Stimulated activated naive B cell treated with anti-CD40 and anti-IgM and Interleukin-4, amounts not matched to agents 10 μg/mL and 1 μg/mL and 100 μg/mL, for 72 hours (primary cell): ENCODE measurements at places on chromosomes 13 and 19.

- DNase-seq, result no peak
Measured at GRCh38 chr13:50409220-50409619, 394.0 kb downstream of the KCNRG start.

DNA sequence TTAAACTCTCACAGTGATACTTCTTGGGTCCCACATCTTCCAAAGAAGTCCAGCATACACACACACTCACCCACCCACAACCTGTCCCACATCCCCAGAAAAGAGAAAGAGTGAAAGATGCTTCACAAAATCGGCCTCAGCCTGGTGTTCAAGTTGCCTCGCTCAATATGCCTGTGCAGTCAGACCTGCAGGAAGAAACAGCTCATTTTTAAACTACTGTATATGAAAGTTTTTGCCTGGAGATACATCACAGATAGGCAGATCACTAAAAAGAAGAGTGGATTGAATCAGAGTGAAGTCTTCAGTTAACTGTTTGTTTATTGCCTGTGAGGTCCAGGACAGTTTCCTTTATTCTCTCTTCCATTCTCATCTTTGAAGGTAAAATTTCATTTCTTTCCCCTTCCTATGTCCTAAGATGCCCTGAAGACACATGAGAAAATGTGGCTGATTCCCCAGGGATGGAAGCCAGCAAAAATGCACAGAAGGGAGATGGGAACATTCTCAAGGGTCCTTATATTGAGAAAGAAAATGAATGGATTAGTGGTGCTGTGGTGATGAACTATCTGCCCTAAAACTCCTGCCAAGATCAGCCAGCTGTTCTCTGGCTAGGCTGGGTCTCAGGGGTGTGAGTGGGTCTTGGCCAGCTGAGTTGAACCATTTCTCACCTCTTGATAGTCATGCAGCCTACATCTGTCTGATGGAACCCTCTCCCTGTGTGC lies 259.0 kb downstream of the ITGBL1 start:
- no peak for DNase-seq

DNA sequence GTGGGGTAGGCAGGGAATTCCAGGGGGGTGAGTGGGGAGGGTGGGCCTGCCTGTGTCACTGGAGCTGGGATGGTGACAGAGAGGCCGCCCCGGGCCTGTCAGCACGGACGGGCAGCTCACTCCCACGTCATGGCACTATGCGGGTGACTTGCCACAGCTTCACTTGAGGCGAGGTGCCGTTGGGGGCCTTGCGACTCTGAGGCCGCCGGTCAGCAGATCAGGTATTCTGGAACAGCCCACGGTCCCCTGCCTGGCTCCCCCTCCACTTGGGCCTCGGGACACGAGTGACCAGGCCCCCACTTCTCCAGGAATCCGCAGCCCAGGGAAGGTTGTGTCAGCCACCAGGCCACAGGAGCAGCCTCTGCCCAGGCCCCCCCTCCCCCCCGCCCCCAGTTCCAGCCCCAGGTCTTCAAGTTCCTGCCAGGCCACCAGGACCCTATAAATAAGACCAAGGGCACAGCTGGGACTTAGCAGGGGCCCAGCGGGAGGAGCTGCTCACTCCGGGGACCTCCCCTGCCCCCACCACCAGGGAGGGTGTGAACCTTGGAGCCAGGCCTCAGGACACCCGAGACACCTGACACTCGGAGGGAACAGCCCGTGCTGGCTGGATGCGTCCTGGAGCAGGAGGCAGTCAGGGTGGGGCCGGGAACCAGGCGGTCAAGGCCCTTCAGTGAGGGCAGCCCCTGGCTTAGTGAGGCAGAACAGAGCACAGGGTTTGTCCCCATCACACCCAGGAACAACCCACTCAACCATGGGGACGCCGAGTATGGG lies 2.7 kb upstream of the MIDN start:
- no peak for DNase-seq

- DNase-seq, result no peak
Measured at GRCh38 chr13:58806401-58806800, 1174.9 kb downstream of the PCDH17 start.

DNA sequence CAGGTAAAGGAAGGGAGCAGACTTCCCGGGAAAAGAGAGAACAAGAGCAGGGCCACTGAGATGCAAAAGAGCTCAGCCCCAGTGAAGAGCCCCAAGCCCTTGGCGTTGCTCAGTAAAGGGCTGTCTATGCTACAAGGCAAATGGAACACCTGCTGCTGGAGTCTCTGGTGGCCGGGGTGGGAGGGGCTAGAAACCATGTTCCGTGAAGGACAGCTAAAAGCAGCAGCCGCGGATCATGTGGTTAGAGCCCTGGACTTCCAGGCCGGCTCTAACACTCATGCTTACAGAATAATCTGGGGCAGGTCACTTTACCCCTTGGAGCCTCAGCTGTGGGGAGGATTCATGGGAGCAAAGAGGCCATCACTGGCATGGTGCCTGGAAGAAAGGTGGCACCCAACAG lies 17.8 kb downstream of the POU2F2 start:
- peak; percentile 48 for DNase-seq

DNA sequence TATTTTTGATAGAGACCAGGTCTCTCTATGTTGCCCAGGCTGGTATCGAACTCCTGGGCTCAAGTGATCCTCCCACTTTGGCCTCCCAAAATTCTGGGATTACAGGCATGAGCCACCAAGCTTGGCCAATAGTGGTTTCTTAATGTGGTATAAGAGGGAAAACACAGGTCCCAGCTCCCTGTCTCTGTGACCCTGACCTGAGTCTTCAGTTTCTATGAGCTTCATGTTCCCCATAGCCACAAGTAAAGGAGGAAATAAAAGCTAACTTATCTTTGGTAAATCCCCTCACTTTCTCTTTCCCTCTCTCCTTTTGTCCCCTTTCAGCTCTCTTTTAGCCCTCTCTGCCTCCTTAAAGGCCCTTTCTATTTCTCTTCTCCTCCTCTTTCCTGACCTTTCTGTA lies 50.3 kb downstream of the ABCC4 start:
- no peak for DNase-seq

DNA sequence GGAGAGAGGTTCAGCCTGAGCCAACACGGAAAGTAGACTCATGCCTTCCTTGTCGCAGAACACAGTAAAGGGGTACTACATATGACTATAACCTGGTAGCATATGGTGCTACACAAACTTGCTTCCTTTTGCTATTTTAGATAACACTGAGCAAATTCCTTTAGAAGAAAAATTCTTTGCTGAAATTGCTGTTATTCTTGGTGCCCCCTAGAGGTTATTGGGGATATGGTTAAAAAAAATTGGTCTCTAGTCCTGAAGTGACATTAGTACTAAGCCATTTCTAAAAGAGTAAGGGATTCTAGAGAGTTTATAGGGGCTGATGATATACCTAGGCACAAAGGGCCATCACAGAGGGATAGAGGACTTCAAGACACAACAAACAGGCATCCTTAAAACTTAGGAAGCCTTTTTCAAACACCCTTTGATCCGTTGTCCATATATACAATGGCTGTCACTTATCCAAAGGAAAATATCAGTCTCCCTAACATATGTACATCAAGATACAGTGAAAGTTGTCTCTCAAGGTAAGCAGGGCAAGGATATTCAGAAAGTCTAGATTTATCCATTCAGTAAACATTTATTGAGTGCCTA lies 13.9 kb upstream of the HS6ST3 start:
- no peak for DNase-seq

DNA sequence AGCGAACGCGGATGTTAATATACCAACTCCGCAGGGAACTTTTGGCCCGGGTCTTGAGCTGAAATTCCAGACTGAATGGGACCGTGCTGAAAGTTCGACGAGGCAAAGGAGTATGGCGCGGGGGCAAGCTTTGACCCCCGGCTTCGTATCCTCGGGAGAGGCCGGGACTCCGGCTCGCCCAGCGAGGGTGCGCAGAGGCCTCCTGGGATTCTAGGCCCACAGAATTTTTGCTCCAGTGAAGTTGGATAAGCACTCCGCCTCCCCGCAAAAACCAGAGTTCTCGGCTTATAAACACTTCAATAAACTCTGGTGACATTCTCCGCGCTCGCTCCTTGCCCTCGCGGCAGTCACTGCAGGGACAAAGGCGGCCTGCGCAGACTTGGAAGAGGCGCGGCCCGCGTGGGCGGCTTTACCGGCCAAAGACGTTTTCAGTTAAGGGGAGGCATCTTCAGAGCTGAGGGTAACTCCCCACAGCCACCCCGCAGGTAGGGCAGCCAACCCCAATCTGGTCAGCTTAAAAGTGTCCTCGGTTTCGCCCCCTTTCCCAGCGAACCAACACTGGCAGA lies 112.6 kb downstream of the KCNRG start:
- DNase-seq, result no peak

GRCh38 chr13:40163066-40164000 lies 503.1 kb downstream of the FOXO1 start:
- no peak for DNase-seq

- no peak for DNase-seq
Measured at GRCh38 chr19:6997679-6998445, 23.4 kb downstream of the MBD3L2B start.

- DNase-seq, result no peak
Measured at GRCh38 chr19:14770944-14771839, 7.2 kb downstream of the ADGRE2 start.

- no peak for DNase-seq
Measured at GRCh38 chr13:36815062-36815461, 4.0 kb upstream of the RFXAP start.

- no peak for DNase-seq
Measured at GRCh38 chr19:5091018-5091683, 122.2 kb downstream of the KDM4B start.

DNA sequence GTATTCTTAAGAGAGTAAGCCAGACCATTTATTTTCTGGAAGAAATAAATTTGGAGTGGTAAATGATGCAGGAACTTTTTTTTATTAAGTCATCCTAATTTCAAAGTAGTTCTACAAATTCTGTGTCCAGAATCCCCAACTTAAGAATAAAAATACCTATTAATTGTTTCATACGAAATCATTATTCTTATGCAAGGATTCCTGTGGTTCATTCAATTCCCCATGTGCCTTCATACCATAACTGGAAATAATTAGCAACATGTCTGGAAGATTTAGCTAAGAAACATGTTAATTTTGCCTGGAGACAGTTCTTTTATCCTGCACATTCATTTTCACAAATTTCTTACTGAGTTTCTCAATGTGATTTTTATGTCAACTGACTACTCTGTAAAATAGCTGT lies 408.6 kb downstream of the PCDH9 start:
- DNase-seq, result no peak

GRCh38 chr13:88189728-88190127 lies 518.6 kb downstream of the SLITRK5 start:
- DNase-seq, result no peak

DNA sequence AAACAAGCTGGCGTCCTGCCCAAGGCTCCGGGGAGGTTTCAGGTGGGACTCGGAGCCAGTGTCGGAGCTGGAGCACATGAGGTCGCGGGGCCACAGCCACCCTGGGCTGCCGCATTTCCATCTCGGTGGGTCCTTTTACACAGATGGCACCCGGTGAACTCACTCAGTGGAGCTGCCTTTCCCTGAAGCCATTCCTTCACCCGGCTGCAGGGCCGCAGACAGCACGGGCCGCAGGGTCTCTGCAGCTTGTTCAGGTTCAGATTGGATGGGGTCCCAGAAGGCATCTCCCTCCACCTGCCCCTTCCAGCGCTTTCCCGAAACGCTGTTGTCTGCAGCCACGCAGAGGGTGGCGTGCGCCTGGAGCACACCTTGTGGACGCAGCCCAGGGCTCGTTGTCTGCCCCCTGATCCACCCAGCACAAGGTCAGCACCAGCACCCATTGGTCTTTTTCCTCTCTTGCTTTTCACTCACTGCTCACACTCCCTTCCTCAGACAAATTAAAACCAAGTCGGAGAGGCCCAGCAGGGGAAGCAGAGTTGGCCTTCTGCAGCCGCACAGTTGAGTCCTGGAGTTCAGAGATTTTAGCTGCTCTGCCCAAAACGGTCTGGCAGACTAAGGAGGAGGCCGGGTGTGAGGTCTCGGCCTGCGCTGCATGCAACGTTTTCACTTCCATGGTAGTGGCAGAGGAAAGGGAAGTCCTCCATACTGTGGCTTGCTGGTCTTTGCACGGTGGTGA lies 18.1 kb downstream of the MCF2L start:
- no peak for DNase-seq

GRCh38 chr19:5961969-5962945 lies 15.7 kb downstream of the RANBP3 start:
- no peak for DNase-seq

DNA sequence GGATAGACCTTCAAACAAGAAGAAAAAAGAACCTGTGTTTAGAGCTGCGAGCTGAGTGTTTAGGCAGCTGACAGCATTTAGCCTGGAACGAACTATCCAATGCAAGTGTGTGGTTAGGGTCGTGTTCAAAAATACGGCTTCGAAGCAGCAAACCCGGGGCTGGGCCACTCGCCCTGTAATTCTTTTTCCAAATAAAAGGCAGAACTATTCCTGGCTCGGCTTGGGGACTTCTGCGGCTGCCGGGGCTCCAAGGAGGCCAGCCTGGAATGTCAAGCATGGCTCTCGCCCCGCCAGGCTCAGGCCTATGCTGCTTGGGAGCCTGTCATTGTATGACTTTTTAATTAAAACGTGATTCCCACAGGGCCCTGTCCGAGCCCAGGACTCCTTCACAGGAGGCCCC lies 51.7 kb upstream of the KLF2 start:
- no peak for DNase-seq

DNA sequence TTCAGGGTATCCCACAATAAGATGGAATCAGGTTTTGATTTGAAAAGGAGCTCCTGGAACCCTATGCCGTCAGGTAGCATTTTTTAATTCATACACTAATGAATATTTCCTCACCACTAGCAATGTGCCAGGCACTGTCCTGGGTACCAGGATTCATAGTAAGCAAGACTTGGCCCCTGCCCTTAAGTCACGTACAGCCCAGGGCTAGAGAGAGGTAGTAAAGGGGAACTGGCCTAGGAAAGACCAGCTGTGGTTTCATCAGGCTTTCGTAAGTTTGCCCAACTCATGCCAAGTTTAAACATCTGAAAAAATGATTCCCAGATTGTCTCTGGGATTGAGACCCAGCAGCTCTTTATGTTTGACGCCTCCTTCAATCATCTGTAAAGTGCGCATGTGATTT lies 45.9 kb upstream of the AMER2 start:
- no peak for DNase-seq

- peak; percentile 28 for DNase-seq
Measured at GRCh38 chr19:38735257-38735686, 9.0 kb downstream of the CAPN12 start.

DNA sequence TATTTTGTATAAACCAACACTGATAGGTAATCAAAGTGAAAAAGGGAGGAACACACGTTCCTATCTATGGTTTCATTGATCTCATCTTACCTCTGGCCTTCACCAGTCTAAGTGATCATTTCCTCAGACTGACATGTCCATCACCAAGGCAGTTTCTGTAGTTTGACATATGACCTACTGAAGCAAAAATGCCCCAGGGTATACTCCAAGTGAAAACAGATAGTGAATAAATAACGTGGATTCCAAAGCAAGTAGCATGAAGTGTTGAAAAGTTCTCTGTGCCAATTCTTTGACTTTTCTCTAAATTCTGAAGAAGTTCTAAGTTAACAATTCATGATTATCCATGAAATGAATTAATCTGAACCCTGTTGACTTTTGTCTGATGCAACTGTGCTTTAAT lies 334.2 kb upstream of the SGCG start:
- DNase-seq, result no peak

- DNase-seq, result no peak
Measured at GRCh38 chr13:58032676-58033460, 401.3 kb downstream of the PCDH17 start.
